Activated naive CD4-positive, alpha-beta T cell (primary cell): ENCODE measurements at places on chromosomes 16 and 17.

DNA sequence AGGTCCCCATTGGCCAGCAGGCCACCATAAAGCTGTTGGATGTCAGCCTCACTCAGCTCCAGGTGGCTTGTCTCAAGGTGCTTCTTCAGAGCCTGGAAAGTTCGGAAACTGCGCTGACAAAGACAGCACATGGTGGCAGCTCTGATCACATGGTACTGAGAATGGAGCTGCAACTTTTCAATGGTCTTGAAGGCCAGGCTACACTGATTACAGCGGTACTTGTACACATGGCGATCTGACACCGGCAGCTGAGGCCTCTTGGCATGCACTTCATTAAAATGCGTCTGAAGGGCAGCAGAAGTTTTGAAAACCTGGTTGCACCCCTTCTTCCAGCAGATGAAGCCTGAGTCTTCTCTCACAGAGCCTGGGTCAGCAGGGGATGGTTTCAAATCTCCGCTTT, 249.7 kb downstream of the ZFHX3 start:
- DNase-seq = no peak

DNA sequence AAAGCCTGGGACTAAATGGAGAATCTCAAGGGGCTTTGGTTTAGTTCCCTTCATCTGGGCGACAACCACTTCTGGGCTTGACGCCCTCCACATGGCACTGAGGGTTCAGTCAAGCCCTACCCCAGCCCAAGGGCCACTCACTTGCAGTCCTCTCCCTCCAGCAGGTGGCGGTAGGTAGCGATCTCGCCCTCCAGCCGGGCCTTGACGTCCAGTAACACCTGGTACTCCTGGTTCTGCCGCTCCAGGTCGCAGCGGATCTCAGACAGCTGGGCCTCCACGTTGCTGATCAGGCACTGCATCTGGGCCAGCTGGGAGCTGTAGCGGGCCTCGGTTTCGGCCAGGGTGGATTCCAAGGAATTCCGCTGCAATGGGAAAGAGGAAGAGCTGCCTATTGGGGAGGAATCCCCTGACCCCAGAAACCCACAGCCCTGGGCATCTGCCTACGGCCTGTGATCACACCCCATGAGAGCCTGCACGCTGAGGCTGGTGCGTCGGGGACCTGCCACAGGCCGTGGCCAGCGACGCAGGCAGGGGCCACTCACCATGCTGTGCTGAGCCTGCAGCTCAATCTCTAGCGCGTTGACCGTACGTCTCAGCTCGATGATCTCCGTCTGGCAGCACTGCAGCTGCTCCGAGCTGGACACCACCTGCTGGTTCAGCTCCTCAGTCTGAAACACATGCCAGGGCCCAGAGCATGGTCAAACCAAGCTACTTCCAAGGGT, 2.7 kb downstream of the KRT36 start:
- DNase-seq = no peak

GRCh38 chr17:40349895-40350688, 14.4 kb downstream of the GJD3 start:
- DNase-seq = no peak

GRCh38 chr16:86490859-86491639, 19.3 kb upstream of the FOXF1 start:
- no peak for DNase-seq

GRCh38 chr17:61394630-61395408, 4.8 kb upstream of the TBX2 start:
- DNase-seq = no peak

GRCh38 chr17:494601-495265, 142.1 kb upstream of the RPH3AL start:
- no peak for DNase-seq

- no peak for DNase-seq
Measured at GRCh38 chr17:4725646-4726310, 5.5 kb upstream of the MED11 start.

DNA sequence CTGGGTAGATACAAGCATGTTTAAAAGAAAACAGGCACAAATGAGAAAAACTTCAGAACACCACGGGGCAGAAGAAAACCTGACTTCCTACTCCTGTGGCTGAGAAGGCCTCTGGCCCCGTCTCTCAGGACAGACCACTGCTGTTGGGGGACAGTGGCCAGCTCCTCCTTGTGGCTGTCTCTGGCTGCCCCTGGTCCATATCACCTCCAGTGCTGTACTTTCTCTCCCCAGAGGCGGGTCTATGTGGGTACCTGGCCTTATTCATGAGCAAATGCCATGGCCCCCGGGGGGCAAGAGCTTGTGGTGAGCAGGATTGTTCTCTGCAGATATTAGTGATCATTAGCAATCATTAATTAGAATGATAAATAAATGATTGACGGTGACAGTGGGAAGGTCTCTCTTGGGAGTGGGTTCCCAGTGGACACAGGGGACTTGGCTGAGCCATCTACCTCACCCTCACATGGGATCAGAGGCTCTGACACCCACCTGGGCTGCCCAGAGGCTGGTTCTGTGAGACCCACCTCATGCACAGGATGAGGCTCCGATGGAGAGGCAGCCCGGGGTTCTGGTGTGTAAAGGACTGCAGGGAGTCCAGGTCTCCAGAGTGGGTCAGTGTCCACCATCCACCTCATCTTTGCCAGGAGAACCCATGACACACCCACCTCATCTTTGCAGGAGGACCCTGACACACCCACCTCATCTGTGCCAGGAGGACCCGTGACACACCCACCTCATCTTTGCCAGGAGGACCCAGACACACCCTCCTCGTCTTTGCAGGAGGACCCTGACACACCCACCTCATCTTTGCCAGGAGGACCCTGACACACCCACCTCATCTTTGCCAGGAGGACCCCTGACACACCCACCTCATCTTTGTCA, 30.6 kb upstream of the CBFA2T3 start:
- no peak for DNase-seq

DNA sequence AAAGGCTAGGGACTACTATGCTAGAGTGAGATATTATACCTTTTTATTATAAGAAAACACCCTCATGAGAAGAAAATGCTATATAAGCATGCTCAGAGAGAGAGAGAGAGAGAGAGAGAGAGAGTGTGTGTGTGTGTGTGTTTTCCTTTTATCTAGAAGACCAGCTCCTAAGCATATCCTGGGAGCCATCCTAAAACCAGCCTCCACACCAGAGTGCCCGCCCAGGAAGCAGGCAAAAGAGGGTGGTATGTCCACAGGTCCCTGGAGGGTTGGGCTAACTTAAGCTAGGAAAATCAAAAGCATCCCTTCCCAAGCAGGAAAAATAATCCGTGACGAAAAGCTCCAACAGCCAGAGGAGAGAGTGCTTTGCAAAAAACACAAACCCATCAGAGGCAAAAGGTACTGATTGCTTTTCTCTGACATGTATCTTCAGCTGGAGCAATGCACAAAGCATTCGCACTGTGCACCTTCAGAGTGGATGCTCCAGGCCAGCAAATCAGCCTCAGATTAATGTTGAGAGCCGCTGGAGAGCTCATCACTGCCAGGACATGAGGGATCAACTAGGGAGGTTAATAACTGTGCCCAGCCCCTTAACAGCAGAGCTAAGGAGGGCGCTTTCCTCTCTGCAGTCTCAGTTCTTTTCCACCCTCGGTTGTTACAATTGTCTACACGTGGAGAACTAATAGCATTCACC, 125.1 kb downstream of the SLC39A11 start:
- DNase-seq = no peak

GRCh38 chr17:46771561-46772474, 46.7 kb downstream of the WNT3 start:
- DNase-seq = no peak

DNA sequence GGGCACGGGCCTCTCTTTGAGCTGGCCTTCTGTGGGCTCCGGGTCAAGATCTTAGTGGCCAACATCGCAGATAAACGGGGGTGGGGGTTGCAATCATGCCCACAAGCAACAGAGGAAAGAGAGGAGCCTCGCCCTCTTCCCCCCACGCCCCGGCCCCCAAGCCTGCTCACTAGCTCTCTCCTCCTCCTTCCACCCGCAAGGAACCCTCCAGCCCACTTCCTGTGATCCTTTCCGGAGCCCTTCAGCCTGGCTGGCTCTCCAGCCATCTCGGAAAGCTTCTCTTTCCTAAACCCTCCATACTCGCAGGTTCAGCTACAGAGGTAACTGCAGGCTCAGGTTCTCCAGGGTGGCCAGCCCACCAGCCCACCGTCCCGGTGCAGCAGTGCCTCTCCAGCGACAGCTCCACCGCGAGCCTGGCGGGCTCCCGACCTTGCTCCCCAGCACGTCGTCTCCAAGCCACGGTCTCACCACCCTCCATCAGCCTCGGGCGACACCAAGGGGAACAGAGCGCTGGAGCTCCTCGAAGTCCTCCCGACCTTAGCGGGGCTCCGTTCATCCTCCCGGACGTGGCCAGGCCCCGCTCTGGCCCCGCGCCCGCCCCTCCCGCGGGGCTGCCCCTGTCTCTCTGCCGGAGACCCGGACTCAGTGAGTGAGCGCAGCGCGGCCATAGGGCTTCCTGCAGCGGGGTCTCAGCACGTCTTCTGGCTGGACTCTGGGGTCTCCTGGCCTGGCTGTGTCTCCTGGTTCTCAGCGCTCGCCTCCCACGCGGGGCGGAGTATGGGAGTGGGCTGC, 12.9 kb upstream of the ODF4 start:
- DNase-seq = no peak

DNA sequence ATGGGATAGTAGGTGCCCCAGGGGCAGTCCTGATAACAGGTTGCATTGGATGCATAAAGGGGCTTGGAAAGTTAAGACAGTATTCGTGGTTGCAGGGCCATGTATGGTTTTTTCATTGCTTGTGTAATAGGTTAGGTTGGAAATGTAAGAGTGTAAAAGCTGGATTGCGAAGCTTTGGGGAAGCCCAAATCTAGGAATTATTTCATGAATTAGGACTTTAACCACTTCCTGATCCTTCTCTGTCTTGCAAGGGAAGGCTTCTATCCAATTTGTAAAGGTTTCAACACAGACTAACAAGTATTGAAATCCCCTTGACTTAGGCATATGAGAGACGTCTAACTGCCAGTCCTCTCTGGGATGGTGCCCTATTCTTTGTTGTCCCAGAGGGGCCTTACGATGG, 7.8 kb upstream of the CCL17 start:
- DNase-seq = no peak

- DNase-seq = no peak
Measured at GRCh38 chr16:54402270-54402669, 115.7 kb upstream of the IRX3 start.

DNA sequence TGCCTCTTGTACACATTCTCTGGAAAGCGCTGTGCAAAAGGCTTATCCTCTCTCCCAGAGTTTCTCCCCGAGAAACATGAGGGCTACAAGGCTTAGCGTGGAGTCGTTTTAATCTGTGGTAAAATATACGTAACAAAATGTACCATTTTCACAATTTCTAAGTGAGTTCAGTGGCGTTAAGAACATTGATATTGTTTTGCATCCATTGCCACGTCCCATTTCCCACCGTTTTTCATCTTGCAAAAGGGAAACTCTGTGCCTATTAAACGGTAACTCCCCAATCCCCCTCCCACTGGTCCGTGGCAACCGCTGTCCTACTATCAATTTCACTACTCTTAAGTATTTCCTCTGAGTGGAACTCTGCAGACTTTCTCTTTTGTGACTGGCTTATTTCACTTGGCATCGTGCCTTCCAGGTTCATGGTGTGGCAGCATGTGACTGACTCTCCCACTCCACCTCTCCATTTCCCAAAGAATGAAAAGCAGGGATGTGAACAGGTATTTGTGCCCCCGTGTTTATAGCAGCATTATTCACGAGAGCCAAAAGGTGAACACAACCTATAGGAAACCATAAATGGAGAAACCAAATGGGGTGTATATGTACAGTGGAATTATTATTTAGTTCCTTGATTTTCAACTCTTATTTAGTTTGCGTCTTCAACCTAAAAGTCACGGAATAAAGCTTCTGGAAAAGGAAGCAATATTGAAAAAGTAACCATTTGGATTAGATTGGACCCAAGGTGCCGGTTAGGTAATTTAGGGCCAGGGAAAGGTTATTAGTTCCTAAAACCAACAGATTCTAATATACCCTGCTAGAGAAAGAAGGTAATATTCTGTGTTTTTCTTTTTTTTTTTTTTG, 1.1 kb upstream of the USP32 start:
- no peak for DNase-seq

DNA sequence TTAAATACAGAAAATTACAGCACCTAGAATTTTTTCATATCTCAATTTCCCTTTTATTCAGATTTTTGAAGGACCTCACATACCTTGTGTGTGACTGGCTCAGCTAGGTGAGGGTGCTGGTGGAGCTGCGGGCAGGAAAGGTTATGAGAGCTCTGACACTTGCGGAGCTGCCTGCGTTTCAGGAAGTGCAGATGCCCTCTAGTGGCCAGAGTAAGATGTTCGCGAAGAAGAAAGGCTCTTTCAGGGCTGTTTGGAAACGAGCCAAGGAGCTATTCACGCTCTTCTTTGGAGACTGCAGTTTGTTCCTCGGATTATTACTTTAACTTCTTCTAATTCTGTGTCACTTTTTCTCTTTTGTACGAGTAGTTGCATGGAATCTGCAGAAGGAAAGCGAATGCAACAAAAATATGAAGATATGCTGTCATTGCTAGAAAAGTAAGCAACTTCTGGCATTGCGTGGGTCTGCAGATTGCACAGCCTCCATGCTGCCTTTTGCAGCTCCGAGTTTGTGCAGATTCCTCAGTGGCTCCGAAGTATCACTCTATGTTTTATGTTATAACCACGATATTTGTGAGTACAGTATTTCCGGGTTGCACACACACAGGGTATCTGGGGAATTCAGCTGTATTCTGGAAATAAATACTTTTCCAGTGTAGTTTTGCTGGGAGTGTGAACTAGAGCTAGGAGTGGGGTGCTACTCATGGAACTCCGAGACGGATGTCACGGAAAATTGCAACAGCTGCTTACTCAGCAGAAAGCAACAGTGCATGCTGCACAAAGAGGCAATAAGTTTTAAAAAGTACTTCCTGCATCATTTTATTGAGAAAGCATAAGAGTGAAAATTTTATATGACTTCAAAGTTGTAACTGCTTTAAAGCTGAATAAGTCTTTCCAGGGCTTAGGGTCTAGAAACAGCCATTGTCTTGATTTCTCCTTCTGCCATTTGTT, 46.3 kb downstream of the DNAH9 start:
- DNase-seq = no peak

DNA sequence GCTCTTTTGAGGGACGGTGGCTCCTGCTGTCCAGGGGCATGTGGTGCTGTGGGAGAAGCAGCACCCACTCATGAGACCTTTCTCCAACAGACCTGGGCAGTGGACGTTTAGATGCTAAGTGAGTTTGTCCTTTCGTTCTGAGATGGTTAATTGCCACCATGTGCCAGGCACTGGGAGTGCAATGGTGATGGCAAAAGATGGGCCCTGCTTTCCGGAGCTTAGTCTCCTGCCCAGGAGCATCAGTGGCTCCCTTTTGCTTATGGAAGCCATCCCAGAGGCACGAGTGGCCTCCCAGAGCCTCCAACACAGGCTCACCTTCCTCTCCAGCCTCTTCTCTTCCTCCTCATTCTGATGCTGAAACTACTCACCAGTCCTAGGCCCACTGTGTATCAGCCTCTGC, 28.4 kb downstream of the CASKIN2 start:
- no peak for DNase-seq

DNA sequence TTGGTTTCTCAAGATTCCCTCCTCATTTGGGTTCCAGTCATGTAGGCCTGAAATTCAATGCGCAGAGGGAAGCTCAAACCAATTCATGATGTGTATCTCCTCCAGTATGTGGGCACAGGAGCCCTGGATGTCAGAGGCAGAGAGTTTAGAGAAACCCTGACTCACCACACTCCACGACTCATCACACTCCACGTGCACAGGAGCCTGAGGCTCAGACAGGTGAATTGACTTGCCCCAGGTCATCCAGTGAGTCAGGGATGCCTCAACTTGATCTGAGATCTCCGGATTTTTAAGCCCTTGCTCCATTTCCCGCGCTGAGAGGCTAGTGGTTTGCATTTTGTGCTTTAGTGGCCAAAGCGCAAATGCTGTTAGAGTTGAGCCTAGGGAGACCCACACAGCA, 183.9 kb downstream of the HAPSTR1 start:
- DNase-seq = no peak

- DNase-seq = no peak
Measured at GRCh38 chr16:70694868-70695218, 9.0 kb upstream of the MTSS2 start.
